ENCODE measurements at places on chromosomes 3 and 15.

DNA sequence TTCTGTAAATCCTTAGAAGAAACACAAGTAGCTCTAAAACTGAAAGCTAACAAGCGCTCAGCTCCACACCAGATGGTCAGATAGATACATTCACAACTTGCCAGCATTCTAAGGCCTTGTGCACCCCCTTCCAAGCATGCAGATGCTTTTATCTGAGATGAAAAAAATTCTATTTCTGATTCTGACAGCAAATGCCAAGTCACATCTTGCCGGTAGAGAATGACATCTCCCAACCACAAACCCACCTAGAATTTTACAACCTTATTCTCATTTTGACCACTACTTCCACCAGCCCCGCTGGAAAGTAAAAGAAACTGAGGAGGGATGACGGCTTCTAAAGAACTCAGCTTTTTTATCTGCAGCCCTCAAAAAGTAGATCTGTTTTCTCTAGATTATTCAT, 57.7 kb downstream of the SUMF1 start:
- DNase-seq = no peak

- no peak for DNase-seq
Observed at GRCh38 chr3:39191773-39192172, 622 bp downstream of the XIRP1 start.

DNA sequence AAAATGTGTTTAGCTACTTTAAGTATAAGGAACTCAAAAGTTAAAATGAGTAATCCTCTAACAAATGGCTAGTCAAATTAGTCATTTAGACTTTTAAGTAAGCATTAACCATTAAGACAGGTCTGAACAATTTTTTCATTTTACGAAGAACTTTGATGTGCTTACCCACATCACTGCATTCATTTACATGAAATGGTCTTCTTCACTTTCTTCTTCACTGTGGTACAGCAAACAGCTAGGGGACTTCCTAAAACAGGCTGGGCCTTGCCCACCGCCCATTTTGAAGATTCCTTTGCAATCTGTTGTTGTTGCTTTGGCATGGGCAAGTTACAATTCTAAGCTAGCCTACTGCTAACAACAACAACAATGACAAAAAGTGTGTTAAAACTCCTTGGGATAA, 67.4 kb downstream of the CBLB start:
- no peak for DNase-seq

DNA sequence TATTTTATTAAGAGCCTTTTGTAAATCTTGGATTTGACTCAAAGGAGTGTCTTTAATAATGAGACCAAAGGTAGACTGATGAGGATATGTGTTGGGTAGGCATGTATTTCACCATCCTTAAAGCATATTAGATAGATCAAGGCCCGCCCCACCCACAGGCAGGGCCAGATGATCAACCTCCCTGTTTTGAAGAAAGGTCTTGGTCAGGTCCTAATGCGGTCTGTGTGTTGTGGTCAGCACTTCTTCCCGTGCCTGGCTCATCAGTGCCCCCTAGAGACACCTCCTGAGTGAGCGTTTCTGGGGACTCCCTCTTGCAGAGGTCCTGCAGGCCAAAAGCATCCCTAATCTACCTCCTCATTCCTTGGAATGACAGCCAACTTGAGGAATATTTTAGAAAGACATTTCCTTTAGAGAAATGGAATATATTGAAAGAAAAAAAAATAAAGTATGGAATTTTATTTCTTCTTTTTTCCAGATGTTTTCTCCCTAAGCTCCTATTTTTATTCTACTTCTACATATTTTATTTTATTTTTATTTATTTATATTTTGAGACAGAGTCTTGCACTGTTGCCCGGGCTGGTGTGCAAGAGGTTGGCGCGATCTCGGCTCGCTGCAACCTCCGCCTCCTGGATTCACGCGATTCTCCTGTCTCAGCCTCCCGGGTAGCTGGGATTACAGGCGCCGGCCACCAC, 6.0 kb downstream of the TM4SF4 start:
- DNase-seq = no peak

DNA sequence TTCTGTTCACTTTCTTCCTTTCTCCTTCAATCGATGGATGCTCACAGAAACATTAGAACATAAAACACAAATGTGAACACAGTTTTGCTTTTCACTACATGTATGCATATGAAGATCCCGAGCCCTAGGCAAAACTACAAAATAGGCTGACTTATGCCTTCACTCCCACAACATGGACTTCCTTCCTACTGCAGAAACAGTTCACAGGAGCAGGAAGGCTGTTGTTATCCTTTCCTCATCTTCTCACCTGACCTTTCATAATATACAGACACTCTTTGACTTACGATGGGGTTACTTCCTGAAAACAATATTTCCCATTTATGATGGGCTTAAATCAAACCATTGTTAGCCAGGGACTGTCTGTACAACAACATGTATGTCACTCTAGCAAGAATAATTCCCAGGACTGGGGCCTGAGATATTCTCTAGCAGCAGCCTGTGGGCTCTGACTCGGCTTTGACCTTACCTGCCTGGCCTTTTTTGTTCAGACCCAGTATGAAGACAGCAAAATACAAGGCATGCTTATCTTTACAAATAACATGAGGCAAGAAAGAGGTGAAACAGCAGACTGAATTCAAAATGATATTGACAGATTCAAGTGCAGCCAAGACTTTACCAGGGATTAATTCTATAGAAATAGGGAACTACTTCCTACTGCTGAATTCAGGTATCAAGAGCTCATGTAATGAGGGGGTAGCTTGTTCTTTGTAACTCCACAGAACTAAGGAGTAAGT, 51.8 kb upstream of the PLXND1 start:
- DNase-seq = no peak

DNA sequence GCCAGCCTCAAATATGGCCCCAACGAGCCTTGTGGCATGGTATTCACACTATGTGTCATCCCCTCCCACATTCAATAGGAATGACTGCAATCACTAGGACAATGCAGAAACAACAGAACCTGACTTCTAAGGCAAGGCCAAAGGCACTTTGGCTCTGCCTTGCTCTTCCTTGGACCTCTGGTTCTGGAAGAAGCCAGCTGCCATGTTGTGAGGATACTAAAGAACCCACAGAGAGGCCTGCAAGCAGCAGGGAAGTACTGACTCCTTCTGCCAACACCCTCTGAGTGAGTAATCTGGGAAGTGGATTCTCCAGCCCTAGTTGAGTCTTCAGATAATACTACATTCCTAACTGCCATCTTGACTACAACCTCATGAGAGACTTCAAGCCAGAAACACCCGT, 64.7 kb downstream of the ADAMTS9 start:
- DNase-seq = no peak

DNA sequence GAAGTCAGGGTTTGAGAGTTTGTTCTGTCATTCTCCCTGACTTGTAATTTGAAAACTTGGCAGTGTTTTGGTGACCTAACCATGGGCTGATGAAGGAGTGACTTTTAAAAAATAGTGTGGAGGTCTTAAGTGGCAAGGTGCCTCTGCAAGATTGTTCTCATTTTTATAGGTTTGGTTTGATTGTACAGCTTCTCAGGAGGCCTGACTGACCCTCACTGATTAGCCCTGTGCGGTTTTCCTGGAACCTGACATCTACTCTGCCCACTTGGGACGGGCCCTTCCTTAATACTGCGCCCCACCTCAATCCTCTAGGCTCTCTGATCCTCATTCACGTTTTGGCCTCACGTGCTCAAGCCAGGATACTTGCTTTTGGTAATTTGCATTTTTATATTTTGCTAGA, 2.8 kb downstream of the UBE2E1 start:
- no peak for DNase-seq

- DNase-seq = no peak
Observed at GRCh38 chr3:12963922-12964701, 109.1 kb downstream of the IQSEC1 start.

- no peak for DNase-seq
Observed at GRCh38 chr3:117404730-117405129, 695.2 kb downstream of the TUSC7 start.

DNA sequence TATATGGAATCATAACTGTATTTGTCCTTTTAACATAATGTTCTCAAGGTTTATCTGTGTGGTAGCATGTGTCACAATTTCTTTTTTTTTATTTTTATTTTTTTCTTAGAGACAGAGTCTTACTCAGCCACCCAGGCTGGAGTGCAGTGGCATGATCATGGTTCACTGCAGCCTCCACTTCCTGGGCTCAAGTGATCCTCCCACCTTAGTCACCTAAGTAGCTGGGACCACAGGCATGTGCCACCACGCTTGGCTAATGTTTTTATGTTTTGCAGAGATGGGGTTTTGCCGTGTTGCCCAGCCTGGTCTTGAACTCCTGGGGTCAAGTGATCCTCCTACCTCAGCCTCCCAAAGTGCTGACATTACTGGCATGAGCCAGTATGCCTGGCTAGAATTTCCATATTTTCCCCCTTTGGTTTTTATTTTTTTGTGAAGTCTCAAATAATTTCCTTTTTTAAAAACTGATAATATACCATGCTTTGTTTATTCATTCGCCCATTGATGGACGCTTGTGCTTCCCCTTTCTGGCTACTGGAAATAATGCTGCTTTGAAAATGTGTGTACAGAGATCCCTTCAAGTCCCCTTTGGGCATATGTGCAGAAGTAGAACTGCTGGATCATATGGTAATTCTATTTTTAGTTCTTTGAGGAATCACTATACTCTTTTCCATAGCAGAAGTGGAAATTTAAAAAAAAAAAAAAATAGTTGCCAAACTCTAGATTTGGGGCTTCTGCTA, 28.4 kb downstream of the TMEM40 start:
- no peak for DNase-seq

GRCh38 chr3:168422843-168423242, 327.1 kb upstream of the GOLIM4 start:
- no peak for DNase-seq

DNA sequence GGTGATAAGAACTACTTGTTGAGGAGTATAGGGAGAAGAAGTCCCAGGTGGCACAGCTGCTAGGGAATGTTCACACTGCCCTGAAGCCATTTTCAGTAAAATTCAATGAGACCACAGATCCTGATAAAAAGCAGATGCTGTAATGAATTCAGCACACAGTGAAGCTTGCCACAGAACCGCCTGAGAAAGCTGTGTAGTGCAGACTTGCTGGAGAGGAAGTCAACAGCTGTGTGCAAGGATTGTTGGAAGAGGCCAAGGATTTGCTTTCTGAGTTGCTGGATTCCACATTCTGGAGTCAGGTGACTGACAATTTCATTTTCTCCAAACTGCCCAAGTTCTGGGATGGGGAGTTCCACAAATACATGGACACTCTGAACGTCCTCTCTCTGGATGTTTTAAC, 70.9 kb downstream of the ANP32A start:
- DNase-seq = no peak

DNA sequence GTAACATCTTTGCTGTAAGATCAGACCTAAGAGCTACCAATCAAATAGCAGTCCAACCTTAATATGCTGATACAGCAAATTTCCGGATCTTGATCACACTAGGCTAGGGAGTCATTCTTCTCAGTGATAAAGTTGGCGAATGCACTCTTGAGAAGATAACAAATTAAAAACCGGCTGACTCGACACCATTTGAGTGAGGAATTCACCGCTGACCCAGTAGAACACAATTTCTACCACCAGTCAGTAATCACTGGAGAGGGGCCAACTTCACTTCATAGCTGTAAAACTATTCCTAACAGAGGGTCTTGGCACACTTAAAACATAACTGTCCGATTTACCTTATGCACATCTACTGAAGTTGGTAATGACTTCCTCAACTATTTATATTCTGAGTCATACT, 47.2 kb downstream of the MEIS2 start:
- no peak for DNase-seq

GRCh38 chr3:2915826-2916225, 194.3 kb downstream of the IL5RA start:
- DNase-seq = no peak

GRCh38 chr3:52436500-52437149, 8.3 kb downstream of the SEMA3G start:
- no peak for DNase-seq

DNA sequence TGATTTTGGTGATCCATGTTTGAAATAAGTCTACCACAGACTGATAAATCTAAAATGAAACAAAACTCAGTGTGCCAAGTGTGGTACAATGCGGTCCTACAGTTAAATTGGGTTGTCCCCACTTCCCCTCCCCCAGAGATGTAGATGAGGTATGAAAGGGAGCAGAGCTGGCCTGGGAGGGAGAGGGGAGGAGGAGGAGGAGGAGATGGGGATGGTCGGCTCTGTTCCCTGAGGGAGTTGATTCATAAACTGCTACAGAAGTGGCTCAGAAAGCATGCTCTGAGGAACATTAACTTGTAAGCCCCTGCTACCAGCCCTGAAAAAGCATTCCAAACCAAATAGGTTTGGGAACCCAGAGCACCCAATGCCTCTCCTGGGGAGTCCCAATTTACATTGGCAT, 28.0 kb upstream of the CHRNB4 start:
- DNase-seq = no peak

DNA sequence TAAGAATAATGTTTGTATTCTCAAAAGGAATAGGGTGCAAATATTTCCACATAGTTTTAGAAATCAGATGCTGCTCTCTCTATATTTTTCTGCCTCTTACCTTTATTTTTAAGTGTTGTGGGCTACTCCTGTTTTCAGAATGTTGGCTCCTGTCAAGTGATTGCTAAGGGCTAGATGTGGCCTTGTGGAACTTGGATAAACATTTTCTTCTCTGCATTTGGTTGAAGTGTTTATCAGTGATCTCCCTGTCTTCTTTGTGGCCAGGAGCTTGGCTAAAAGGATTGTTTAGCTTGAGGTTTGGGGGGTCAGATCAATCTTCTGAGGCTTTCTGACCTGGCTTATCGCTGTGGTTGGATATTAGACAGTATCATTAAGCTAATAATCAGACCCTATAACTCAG, 112.6 kb downstream of the TCF12 start:
- no peak for DNase-seq

DNA sequence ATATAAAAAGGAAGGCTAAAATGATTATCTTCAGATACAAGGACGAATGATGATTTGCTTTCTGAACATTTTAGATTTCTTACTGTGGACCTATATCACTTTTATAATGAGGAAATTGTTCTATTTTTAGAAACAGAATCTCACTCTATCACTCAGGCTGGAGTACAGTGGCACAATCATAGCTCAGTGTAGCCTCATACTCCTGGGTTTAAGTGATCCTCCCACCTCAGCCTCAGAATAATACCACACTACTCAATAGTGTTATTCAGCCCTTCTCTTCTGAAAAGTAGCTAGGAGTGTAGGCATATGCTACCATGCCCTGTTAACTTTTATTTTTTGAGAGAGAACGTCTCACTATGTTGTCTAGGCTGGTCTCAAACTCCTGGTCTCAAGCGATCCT, 15.8 kb downstream of the DNAJC13 start:
- no peak for DNase-seq
